ENCODE measurements at places on chromosomes 1 and 21. TPM values are rescaled to one million over a fixed set of nuclear protein-coding genes. Genes with fewer than 3 reads are reported as not detected.

- no peak for DNase-seq
These were observed 85.4 kb downstream of the COLGALT2 start for GRCh38 chr1:183952101-183952500.

GRCh38 chr1:234532503-234532922, 53.5 kb upstream of the TARBP1 start:
- DNase-seq: no peak

HIVEP3 gene
- 6.7 TPM for total RNA-seq

DNA sequence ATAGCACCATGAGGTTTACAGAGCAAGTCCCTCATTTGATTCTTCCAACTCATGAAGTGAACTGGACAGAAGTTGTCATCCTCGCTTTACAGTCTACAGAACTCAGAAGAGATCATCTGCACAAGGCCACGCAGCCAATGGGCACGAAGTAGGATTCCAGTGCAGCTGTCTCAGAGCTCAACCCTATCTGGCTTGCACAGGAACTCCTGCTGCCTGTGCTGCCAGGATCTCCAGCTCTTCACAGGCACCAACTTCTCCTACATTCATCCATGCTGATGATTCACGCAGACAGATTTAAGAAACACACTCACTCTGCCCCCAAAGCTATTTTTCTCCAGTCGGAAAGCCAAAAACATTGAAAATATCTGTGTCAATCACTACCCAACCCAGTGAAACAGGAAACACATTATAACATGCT, 157.0 kb downstream of the RERE start:
- no peak for DNase-seq

DNA sequence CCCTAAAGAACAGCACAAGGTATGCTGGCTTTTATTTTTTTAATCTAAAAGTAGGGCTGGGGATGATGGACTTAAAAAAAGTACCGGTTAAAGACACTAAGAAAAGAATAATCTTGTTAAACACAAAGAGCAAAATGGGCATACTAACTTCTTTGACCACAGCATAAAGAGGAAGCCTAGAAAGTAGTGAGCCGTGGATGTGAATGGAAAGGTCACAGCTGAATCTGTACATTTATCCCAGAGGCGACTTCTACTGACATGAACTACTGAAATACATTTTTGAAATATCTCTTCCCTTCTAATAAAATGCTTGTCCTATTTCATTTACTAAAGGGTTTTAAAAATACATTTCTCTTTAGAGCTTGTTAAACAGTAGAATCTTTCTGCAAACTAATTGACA, 140.7 kb downstream of the SLC45A1 start:
- no peak for DNase-seq

PRDM2 gene
- 12.5 TPM for total RNA-seq

SLC1A7 gene
- not detected for total RNA-seq

GRCh38 chr1:62746086-62746808, 37.7 kb upstream of the ATG4C start:
- peak; percentile 15 for DNase-seq

BTBD19 gene
- total RNA-seq: 2.8 TPM

PGLYRP3 gene
- not detected for total RNA-seq

ST6GALNAC5 gene
- 1.4 TPM for total RNA-seq

GRCh38 chr1:32242341-32242851, 4.6 kb upstream of the FAM167B start:
- no peak for DNase-seq

- DNase-seq: no peak
These were observed 71.4 kb downstream of the CC2D1B start for GRCh38 chr1:52294580-52294979.

DNA sequence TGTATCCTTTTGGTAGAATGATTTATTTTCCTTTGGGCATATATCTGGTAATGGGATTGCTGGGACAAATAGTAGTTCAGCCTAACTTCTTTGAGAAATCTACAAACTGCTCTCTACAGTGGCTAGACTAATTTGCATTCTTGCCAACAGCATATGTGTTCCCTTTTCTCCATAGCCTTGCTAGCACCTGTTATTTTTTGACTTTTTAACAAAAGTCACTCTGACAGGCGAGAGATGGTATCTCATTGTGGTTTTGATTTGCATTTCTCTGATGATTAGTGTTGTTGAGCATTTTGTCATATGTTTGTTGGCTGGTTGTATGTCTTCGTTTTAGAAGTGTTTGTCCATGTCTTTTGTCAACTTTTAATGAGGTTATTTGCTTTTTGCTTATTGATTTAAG, 99.8 kb downstream of the UCK2 start:
- no peak for DNase-seq

DNA sequence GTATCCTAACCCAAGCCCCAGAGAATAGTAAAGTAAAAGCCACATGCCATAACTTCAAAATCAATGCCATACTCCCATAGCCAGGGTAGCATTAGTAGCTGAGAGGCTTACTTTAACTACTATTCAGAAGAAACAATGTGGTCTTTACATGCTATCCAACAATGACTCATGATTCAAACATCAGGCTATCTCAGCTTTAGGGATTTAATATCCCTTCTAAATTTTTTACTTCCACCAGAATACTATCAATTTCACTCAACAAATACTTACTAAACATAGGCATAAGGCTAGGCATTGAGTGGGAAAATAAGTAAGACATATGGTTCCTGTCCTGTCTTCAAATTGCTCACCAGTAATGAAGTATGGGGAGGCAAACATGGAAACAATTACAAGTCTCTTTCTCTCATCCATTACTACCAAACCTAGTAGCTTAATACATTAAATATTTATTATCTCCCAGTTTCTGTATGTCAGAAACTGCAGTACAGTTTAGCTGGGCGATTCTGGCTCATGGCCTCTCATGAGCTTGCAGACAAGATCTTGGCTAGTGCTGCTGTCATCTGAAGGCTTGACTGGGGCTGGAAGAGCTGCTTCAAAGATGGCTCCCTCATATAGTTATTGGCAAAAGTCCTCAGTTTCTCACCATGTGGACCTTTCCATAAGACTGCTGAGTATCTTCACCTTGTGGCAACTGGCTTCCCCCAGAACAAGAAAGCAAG, 30.7 kb downstream of the EVI5 start:
- DNase-seq: no peak

MYBPHL gene
- total RNA-seq: not detected

FMO3 gene
- total RNA-seq: not detected

GRCh38 chr1:75554870-75555269, 56.0 kb downstream of the SLC44A5 start:
- no peak for DNase-seq

- DNase-seq: no peak
These were observed 448.6 kb downstream of the CAMTA1 start for GRCh38 chr1:7233646-7234470.
